ENCODE measurements at places on chromosomes 16 and 17.

- DNase-seq = no peak
Measured at GRCh38 chr17:8005357-8005756, 2.9 kb downstream of the GUCY2D start.

GRCh38 chr16:54208237-54208636 lies 78.3 kb downstream of the IRX3 start:
- DNase-seq = no peak

DNA sequence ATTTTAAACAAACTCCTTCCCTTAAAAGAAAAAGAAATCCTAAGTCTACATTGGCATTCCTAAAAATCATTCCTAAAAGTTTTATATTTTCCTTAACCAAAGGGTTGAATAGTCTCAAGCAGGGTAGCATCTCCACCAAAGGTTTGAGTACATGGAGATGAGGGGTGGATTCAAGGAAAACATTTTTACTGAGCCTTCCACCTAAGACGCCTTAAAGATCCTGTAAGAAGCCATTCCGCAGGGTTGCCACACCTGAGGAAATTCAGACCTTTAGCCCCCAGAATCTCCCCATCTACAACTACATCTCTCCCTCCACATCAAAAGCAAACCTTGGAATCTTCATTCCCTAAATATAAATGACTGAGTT lies 7.7 kb upstream of the AKTIP start:
- no peak for DNase-seq

DNA sequence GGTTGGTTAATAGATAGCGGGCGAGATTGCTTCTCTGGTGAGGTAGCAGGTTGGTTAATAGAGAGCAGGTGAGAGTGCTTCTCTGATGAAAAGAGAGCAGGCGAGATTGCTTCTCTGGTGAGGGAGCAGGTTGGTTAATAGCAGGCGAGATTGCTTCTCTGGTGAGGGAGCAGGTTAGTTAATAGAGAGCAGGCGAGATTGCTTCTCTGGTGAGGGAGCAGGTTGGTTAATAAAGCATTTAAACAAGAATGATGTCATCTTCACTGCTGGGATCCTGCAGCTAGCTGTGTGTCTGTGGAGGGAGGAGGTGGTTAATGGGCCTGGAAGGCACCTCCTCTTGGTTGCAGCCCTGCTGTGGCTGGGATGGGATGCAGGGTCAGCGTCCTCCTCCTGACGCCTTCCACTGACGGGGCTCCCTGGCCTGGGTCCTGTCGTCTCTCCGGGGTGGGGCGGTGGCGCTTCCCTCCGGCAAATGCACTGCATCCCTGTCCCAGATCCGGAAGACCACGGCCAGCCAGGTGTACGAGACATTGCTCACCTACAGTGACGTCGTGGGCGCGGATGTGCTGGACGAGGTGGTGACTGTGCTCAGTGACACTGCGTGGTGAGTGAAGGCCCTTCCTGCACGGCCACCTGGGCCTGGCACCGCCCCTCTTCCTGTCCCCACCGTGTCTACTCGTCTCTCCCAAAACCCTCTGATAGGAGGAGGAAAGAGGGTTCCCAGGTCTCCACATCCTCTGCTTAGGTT lies 99.2 kb upstream of the ZNF750 start:
- no peak for DNase-seq

GRCh38 chr17:18028114-18028951 lies 10.6 kb downstream of the ATPAF2 start:
- DNase-seq = no peak

GRCh38 chr17:29342158-29342765 lies 47.9 kb upstream of the TAOK1 start:
- DNase-seq = no peak

DNA sequence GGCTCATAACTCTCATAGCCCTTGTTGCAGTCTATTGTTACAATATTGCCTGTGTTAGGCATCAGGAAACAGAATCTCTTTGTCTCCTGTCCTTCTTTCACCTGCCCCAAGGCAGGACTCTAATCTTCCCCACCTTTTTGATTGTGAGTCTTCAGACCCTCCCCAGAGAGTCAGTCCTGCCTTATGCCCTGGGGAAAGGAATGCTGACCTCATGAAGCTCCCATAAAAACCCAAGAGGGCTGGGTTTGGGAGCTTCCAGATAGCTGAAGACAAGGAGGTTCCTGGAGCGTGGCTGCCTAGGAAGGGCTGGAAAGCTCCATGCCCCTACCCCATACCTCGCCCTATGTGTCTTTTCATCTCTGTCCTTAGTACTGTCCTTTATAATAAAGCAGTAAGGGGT lies 688.8 kb downstream of the WWOX start:
- DNase-seq = no peak

DNA sequence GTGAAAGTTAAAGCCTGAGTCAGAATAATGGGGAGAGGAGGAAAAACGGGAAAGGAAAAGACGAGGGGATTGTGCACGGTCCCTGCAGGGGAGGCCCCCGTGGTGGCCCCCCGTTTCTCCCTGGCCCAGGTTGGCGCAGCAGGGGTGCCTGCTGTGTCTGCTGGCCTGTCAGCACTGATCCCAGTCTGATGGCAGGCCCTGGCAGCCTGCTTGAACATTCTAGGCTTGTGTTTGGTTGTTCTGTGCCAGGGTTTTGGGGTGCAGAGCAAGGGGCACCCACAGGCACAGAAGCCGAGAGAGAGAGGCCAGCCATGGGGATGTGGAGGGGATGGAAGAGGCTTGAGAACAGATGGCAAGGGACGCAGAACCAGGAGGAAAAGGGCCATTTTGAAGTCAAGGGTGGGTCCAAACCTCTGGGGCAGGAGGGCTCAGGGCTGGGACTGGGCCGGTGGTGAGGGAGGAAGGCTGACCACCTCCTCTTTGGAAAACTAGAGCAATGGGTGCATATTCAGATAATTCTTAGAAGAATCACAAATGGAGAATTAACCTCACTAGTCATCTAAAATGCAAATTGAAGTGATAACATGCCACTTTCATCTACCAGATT lies 35.9 kb downstream of the TBX4 start:
- no peak for DNase-seq

- no peak for DNase-seq
Measured at GRCh38 chr17:38464723-38465390, 36.6 kb downstream of the ARHGAP23 start.

DNA sequence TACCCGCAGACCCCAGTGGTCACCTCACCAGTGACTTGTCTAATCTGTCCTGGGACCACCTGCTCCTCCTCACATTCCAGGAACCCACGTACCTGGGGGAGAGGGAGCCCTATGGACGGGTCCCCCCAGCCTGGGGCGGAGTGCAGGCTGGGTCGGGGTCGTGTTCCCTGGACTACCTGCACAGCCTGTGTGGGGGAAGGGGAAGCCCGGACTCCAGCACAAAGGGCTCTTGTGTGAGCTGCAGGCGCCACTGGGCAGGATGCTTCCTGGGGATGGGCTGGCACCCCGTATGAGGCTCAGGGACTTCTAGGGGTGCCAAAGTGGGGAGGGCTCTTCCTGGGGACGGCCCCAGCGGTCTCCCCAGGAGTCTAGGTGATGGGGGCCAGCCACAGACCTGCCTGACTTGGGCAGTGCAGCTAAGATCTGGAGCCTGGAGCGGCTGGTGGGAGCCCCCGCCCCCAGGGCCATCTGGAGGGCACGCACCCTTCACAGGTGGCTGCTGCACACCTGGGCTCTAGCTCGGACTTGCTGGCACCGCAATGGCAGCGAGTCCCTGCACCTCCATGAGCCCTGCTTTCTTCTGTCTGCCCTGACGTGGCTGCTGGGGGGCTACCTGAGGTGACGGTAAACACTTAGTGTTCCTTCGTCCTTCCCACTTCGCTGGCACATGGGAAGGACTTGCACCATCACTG lies 7.5 kb downstream of the VASN start:
- DNase-seq = no peak

GRCh38 chr16:69706975-69707340 lies 19.4 kb downstream of the NQO1 start:
- DNase-seq = no peak

DNA sequence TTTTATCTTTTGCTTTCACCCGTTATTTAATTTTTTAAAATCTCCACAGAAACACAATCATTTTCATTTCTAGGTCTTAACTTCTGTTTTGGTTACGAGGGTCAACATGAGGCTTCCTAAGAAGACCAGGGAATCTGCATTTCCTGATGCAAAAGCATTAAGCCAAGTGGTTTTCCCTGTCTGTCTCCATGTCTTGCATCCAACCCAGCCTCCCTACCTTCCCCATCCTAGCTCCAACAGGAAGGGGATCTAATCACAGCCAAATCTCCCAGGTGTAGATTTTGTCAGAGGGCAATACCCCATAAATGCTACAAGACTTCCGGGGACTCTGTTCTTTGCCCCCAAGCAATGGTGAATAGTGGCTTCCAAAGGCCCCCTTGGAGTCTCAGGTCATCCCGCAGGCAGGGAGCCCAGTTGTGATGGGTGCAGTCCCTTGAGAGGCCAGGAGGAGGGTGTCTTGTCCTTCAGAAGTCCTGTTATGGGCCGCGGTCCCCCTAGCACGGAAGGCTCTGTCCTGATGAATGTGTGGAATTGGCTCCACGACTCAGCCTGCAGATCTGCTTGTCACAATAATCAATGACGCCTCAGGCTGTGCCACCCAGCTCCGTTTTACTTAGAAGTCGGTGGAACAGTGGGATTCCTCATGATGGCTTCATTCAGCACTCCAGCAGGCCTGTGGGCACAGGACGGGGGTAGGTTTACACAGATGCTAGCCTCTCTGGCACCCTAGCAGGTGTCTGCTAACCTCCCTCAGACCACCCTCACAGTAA lies 141.1 kb downstream of the RGS9 start:
- DNase-seq = peak; percentile 11

DNA sequence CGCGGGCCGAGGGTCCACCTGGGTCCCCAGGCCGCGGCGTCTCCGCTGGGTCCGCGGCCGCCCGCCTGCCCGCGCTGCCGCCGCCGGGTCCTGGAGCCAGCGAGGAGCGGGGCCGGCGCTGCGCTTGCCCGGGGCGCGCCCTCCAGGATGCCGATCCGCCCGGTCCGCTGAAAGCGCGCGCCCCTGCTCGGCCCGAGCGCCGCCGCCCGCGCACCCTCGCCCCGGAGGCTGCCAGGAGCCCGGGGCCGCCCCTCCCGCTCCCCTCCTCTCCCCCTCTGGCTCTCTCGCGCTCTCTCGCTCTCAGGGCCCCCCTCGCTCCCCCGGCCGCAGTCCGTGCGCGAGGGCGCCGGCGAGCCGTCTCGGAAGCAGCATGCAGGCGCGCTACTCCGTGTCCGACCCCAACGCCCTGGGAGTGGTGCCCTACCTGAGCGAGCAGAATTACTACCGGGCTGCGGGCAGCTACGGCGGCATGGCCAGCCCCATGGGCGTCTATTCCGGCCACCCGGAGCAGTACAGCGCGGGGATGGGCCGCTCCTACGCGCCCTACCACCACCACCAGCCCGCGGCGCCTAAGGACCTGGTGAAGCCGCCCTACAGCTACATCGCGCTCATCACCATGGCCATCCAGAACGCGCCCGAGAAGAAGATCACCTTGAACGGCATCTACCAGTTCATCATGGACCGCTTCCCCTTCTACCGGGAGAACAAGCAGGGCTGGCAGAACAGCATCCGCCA lies 504 bp downstream of the FOXC2 start:
- DNase-seq = no peak

GRCh38 chr17:71398800-71399219 lies 722.0 kb upstream of the SOX9 start:
- DNase-seq = no peak

GRCh38 chr16:29845656-29846055 lies 17.4 kb downstream of the CDIPT start:
- no peak for DNase-seq

- DNase-seq = no peak
Measured at GRCh38 chr17:13593021-13593751, 8.5 kb downstream of the HS3ST3A1 start.

GRCh38 chr17:58520843-58521430 lies 6.5 kb upstream of the MTMR4 start:
- no peak for DNase-seq

GRCh38 chr17:67689534-67690177 lies 28.1 kb upstream of the NOL11 start:
- DNase-seq = peak; percentile 16

- DNase-seq = no peak
Measured at GRCh38 chr16:21339941-21340340, 61.9 kb upstream of the CRYM start.

DNA sequence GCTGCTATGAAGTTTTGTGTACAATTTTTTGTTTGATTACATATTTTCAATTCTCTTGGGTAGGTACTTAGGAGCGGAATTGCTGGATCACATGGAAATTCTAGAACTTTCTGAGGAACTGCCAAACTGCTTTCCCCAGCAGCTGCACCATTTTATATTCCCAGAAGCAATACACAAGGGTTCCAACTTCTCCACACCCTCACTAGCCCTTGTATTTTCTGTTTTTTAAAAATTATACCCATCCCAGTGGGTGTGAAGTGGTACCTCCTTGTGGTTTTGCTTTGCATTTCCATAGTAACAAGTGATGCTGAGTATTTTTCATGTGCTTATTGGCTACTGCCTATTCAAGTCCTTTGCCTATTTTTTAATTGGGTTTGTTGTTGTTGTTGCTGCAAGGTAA lies 20.9 kb downstream of the NACA2 start:
- DNase-seq = no peak

GRCh38 chr17:78442648-78443218 lies 64.3 kb downstream of the PGS1 start:
- DNase-seq = no peak

DNA sequence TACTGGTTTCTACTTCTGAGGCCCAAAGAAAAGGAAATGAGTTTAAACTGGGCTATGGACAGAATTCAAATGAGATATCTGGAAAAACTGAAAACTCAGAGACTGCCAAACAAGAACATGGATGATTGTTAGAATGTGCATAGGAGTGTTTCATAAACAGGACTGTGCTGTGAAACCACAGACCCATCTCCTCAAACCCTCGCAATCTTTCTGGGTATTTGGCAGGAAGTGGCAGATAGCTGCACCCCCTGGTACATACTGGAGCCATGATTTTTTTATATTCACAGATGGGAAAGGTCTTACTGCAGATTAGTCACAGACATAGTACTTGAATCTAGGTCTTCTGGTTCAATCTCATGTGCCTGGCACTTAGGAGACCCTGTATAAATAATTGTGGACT lies 145.0 kb downstream of the CCDC182 start:
- DNase-seq = no peak

GRCh38 chr17:67414130-67414529 lies 37.0 kb downstream of the PITPNC1 start:
- no peak for DNase-seq

DNA sequence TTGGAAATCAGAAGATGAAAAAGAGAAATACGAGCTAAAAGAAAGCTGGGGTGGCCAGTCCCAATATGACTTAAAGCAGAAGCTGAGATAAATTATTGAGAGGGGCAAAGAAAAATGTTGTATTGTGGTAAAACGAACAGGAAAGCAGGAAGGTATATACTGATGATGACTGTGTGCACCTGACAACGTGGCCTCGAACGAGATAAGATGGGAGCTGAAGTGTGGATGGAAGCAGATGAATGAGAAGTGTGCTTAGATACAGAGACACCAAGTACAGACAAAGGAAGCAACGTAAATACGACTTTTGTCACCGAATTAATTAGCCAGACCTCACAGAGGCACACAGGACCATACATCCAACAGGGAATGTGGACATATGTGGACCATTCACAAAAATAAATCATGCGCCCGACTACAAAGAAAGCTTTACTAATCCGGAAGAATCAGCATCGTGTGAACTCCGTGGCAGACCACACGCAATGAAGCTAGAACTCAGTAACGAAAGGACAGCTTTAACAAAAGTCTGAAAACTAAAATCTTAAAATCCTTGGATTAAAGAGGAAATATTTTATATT lies 218.7 kb downstream of the RPTOR start:
- no peak for DNase-seq

Data from T-helper 1 cell (primary cell).